ENCODE measurements at places on chromosomes 1 and 21. TPM values are rescaled to one million over a fixed set of nuclear protein-coding genes. Genes with fewer than 3 reads are reported as not detected.

GRCh38 chr21:37266515-37267221 is 466 bp downstream of the VPS26C start:
- DNase-seq = peak; percentile 33

- DNase-seq = no peak
These were observed 6.6 kb downstream of the PEAR1 start for GRCh38 chr1:156899956-156900718.

SERPINC1 gene
- 5.6 TPM for polyA plus RNA-seq

- no peak for DNase-seq
These were observed 430.6 kb upstream of the BRINP3 start for GRCh38 chr1:190908246-190908645.

GUCA2B gene
- not detected for polyA plus RNA-seq

DNA sequence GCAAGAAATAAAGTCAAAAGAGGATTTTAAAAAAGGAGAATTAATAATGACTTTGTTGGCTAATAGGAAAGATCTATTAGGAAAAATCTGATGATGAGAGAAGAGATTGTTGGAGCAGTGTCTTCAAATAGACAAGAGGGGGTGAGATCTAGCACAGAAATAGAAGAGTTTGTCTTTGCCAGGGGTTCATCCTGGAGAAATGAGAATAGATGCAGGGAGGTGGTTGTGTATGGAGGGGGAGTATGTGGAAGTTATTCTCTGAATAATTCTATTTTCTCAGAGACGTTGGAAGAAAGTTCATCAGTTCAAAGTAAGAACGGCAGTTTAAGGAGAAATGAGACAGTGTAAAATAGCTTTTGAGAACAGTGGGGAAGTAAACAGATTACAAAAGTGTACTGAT is 161.3 kb downstream of the TM2D1 start:
- no peak for DNase-seq

- DNase-seq = peak; percentile 63
These were observed 106.1 kb upstream of the CHODL start for GRCh38 chr21:18138507-18138906.

DNA sequence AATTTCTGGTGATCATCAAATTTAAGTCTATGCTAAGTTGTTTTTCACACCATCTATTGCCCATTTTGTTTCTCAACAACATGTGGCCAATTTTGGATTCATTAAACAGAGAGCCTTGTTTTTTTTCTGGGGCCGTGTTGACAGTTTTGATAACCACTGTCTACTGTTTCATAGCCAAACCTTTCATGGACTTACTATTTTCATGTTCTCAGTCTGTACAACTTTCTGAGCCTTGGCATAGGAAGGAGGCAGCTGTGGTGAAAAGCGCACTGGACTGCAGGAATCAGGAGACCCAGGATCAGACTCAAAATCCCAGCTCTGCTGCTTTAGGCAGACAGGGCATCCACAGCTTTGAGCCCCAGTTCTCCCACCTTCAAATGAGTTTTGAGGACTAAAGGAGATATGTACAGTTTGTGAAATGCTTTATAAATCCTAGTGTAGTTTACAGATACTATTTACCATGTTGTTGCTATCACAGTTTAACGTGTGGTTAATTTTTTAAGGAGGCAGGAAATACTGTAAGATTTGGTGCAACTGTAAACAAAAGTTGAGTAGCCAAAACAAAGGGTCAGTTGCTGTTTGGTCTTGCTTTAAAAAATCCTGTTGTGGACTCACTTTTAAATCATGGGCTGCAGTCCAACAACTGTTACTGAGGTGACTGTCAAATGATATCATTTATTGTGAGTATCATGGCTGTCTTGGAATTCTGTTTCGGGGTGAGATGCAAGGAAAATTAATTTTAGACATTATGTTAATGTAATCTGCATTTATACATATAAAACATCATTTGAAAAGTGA is 2.9 kb downstream of the MACO1 start:
- DNase-seq = no peak

GRCh38 chr1:21217812-21218596 is 41.3 kb upstream of the EIF4G3 start:
- DNase-seq = no peak

DNA sequence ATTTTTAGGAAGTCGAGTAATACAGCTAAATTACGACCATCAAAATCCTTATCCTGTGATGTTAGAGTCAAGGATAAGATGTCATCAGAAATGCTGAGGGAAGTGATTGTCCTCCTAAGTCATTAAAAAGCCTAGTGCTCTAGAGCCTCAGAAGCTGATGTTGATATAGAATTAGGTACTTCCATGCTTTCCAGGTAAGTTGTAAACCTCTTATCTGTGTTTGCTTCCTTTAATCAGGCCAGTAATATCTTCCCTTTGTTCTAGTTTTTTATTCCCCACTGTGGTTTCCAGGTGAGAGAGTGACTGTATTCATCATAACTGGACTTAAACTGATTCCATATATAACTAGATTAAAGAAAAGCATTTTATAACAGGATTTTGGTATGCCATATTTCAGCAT is 44.4 kb downstream of the SMG7 start:
- no peak for DNase-seq

DNA sequence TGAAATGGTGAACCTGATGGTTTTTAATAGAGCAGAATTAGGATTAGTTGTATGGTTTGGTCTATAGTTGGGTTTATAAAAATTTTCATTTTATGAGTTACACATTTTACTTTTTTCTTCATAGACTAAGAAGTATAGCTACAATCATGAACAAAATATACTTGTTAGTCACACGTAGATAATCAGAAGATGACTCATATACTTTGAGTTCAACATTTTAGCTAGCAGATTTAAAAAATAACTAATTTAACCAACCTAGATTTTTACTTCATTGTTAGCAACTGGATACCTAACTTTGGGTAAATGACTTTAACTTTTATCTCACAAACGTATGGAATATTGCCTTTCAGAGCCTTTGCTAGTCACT is 27.9 kb downstream of the MORC3 start:
- DNase-seq = no peak

GRCh38 chr1:47432071-47433036 is 5.5 kb upstream of the FOXD2 start:
- DNase-seq = peak; percentile 86

- no peak for DNase-seq
These were observed 1685.4 kb downstream of the MRPL39 start for GRCh38 chr21:23921670-23922418.

DNA sequence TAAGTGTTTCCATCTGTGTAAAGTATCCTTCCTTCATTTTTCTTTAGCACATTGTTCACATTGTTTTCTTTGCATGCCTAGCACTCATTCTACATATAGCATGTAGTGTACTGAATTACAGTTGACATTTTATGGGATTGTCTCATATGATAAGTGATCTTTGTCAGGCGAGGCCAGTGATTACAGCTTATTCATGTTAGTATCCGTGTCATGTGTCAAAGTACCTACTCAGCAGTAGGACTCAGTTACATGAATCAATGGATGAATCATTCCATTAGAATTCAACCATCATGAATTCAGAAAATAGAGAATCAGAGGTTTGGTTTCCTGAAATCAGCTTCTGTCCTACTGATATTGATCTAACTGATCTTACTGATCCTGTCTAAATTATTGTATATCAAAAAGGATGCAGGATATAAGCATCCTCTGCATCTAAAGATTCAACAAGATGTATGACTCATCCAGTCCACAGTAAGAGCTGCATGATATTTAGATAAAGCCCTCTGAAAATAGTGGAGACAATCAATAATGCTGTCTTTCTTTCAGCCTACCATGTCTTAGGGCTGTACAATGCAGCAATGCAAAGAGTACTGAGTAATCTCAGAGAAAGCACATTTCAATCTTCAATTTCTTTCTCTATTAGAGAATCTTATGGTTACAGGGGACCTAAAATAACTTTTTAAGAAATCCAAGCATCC is 20.7 kb upstream of the HRNR start:
- DNase-seq = no peak

GRCh38 chr1:183567584-183567983 is 22.7 kb downstream of the NCF2 start:
- DNase-seq = no peak

- DNase-seq = peak; percentile 91
These were observed 11.0 kb upstream of the PGD start for GRCh38 chr1:10387677-10388386.

GJA4 gene
- 58.0 TPM for polyA plus RNA-seq

- DNase-seq = no peak
These were observed 112.0 kb upstream of the CHRM3 start for GRCh38 chr1:239274242-239274830.

SDF4 gene
- 91.3 TPM for polyA plus RNA-seq

TMEM82 gene
- not detected for polyA plus RNA-seq

ANKRD34A gene
- 0.82 TPM for polyA plus RNA-seq

GRCh38 chr1:54716299-54717047 is 812 bp downstream of the TTC4 start:
- no peak for DNase-seq

DNA sequence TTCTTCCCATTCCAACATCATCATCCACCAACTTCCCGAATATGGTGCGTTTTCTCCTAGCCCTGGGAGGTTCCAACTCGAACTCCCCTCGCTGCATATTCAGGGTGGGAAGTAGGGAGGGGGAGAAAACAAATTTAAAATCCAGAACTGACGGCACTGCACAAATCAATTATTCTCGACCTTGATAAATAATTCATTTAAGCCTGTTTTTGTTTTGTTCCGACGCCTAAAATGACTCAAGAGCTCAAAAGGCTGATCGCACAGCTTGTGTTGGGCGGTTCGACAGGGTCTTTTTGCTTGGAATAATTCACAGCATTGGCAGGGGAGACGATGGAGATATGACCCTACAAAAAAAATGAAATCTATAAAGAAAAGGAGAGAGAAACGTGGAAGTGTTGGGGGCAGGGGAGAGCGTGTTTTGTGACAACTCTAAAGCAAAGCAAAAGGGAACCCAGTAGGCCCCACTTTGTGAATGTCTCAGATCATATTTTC is 3.1 kb upstream of the BARHL2 start:
- DNase-seq = no peak

MROH7 gene
- 6.9 TPM for polyA plus RNA-seq

DISP1 gene
- polyA plus RNA-seq = 9.0 TPM

PGLYRP3 gene
- polyA plus RNA-seq = not detected

DNA sequence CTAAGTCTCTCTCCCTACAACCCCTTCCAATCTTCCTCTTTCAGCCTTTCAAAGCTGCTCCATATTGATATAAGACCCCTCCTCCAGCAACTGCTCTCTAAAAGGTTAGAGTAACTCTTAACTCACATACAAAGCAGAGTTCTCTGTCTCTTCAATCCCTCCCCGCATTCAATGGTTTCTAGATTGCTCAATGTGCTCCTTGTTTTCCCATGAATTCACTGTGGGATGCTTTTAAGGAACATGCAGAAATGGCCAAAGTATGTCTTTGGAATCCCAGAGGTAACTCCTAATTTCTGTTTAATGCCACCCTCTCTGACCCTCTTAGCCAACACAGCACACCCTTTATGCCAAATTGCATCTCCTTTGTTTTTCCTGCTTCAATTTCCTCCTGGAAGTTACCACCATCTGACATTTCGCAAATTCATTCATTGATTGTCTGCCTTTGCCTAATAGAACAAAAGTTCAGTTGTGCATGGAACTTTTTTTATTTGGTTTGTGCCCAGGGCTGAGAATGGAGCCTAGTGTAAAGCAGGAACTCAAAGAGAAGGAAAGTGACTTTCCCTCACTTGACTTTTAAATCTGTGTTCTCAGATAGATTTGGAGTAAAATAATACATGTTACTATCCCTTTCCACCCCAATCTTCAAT is 172.7 kb upstream of the C8B start:
- no peak for DNase-seq

TFF3 gene
- polyA plus RNA-seq = 5.3 TPM

GRCh38 chr1:56978819-56979218 is 13.0 kb upstream of the C8B start:
- no peak for DNase-seq

DNA sequence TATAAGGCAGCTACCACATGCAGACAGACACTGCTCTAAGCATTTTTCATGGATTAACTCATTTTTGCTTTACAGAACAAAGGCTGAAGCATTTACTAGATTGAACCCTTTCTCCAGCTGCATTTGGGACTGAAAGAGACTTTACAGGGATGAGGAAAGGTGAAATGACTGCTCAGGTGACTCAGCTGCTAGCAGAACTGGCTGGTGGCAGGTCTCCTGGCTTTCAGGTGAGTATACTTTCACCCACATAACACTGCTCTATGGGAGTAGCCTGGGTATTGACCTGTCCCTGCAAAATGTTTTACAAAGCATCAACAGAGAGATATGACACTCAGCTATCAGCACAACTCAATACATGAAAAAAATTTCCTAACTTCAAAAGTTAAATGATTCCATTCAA is 2.6 kb upstream of the CCDC185 start:
- no peak for DNase-seq

- DNase-seq = no peak
These were observed 12.0 kb downstream of the ALDH9A1 start for GRCh38 chr1:165686121-165686970.

- DNase-seq = no peak
These were observed 31.8 kb downstream of the SPSB1 start for GRCh38 chr1:9324246-9325096.
